NCI-H1048 (cell line): ENCODE measurements at places on chromosomes 3 and 15.

DNA sequence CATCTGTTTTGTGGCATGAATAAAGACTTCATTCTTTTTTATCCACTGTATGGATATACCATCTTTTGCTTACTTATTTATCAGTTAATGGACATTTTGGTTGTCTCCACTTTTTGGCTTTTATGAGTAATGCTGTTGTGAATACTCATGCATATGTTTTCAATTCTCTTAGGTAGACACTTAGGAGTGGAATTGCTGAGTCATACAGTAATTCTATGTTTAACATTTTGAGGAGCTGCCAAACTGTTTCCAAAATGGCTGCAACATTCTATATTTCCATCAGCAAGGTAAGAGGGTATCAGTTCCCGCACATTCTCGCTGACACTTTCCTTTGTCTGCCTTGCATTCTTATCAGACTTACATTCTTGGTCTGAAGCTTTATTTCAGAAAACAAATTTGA, 191.1 kb downstream of the WNT5A start:
- DNase-seq = no peak

GRCh38 chr3:50242381-50242770, 6.4 kb downstream of the GNAI2 start:
- DNase-seq = no peak

DNA sequence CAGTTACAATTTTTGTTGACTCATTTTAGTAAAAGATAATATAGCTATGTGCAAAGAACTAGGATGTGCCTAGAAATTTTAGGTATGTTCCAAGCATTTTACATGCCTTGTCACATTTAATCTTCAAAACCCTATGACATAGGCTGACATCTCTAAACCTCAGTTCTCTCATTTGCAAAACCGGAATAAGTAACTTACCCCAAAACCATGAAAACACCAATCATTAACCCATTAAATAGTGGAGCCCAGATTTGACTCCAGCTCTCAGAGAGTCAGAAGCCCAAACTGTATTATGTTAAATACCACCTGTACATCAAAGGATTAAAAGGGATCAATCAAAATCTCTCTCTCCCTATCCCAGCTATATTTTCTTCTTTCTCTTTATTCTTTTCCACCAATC, 36.6 kb downstream of the GSK3B start:
- no peak for DNase-seq

- DNase-seq = no peak
Measured at GRCh38 chr15:68644083-68644904, 65.5 kb downstream of the CORO2B start.

- no peak for DNase-seq
Measured at GRCh38 chr3:105375750-105376511, 9.2 kb downstream of the ALCAM start.

DNA sequence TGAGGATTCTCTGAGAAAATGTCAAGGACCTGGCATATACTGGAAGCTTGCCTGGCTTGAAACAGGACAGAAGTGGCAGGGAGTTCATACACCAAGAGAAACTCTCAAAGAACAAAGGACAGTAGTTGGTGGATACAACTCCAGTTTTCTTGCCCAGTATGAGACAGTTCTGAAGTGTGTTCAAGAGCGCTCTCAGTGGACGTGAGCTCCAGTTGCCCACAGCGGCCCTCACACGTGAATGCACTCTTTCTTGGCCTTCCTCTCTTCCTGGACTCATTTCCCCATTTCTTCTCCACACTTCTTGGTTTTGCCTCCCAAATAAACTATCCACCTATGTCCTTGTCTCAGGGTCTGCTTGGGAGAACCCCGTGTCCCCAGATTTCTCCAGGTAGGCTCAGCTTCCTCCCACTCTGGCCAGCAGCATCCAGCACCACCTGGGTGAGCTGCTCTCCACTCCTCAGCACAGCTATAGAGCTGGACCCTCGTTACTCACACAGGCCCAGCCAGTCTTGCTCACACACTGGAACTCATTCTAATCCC, 54.5 kb downstream of the DCLK3 start:
- no peak for DNase-seq
